ENCODE measurements at places on chromosomes 4 and X.

GRCh38 chr4:38189445-38189844, 229.2 kb downstream of the PTTG2 start:
- no peak for DNase-seq

GRCh38 chr4:89539374-89539773, 231.8 kb upstream of the GPRIN3 start:
- DNase-seq, result no peak

DNA sequence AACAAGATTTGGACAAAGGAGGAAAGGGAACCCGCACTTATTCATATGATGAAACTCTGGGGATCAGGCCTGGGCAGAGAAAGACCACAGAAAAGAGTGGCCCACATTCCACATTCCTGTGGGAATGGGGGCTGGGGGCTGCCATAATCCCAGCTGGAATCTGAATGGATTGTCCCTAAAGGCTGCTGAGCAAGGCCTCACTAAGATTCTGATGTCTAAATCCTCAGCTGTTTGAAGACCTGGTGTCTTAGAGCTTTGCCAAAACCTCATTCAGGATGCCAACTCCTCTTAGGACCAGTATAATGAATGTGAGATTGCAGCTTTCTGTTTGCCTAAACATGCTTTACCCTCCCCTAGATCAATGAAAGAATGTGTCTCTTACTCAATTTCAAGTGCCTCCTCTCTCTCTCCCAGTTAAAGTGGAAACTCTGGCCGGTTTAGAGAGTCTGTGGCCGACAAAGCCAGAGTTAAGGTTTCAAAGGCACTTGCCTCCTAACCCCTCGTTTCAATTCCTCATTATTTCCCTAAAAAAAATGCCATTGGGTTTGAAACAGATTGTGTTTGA, 33.3 kb upstream of the GPC4 start:
- DNase-seq, result no peak

- DNase-seq, result no peak
These were observed 36.7 kb upstream of the STS start for GRCh38 chrX:7110821-7111276.

DNA sequence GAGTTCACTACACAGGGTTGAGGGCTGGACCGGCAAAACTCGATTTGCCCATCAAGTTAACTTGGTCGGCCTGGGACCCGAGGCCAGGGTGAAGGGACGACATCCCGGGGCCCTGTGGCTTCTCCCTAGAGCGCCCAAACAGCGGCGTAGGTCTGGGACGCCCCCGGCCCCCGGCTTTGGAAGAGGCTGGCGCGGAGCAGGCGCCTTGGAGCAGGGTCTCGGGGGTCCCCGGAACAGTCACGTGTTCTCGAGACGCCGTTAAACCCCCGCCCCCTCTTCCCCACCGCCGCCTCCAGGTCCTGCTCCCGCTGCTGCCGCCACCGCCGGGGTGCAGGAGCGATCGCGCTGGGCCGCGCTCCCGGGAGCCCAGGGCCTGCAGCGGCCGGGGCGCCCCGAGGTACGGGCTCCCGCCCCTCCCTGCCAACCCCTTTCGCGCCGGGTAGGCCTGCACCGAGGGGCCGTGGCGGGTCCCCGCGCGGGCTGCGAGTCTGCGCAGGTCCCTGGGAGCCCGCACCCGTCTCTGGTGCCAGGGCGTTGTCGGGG, at the start of gene NPY5R:
Gene NPY5R (plus strand): TSS at position 289 of the 543 bp plus-strand sequence. CDS start 6,382 bp downstream, outside the sequence.
- DNase-seq, result no peak

DNA sequence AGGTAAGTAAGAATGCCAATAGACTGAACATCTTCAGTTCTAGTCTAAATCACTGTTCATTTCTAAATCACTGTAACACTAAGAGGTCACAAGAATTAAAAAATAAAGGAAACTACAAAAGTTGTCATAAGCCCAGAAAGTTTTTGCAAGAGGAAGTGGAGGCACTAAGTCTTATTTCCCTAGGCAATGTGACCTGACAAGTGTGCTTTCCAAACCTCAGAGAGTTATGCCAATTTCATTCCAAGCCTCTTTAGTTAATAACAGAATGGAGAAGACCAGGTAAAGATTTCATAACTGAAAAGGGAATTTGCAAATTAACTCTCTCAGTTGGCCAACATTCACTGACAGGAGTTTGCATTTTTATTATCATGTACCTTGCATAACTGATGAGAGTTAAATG, 40.5 kb downstream of the BBS12 start:
- DNase-seq, result no peak

GRCh38 chr4:130124066-130124465, 1028.1 kb downstream of the C4orf33 start:
- no peak for DNase-seq
